ENCODE measurements at places on chromosomes 6 and 20. TPM values are rescaled to one million over a fixed set of nuclear protein-coding genes. Genes with fewer than 3 reads are reported as not detected.

- no peak for DNase-seq
Observed at GRCh38 chr6:117414770-117415169, 11.0 kb downstream of the ROS1 start.

DNA sequence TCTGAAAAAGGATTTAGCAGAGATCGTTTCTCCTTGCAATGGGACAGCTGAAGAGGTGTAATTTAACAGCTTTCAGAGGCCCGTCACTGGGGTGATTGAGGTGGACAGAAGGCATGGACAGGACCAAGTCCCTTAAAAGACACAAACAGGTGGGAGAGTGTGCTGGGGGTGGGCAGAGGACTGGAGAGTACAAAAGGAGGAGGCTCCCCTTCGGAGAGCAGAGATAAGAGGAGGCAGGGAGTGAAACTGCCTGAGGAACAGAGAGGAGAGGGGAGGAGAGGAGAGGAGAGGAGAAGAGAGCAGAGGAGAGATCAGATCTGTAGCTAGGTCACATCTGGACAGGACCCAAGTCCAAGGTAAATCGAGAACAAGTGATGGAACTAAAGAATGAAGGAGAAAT lies 48.6 kb upstream of the PKHD1 start:
- DNase-seq = no peak

- no peak for DNase-seq
Observed at GRCh38 chr6:47715782-47716181, 17.4 kb downstream of the ADGRF4 start.

- no peak for DNase-seq
Observed at GRCh38 chr6:32885698-32886286, 31.8 kb downstream of the PSMB9 start.

- no peak for DNase-seq
Observed at GRCh38 chr20:40547483-40548091, 141.4 kb downstream of the MAFB start.

DNA sequence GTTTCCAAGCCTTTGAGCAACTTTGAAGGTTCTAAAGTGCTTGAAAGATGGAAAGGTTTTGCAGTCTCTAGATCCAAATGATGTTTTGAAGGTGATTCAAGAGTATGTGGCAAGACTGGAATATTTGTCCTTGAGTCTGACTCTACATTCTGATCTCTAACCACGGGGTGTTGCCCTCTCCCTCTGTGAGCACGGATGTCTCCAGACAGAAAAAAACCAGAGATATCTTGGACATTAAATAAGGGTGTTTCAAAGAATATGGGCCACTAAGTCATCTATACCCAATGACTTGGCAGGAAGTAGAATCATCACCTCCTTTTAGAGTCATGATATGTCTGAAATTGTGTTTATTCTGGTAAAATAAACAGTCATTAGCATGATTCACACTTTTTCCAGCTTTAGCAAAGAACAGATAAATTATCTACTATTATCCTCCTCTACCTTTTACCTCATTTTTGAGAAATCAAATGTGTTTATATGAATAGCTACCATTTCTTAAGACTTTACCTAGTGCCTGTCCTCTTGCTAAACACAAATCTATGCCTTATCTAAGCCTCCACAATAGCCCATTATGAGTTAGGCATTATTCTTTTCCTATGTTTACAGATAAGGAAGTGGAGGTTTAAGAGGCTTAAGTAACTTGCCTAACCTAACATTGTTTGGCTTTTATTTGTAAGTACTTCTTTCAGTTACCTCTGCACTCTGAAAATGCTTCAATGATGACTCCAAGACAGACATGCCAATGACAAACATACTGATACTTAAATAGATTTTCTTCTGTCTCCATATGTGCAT lies 384.4 kb downstream of the BMP2 start:
- DNase-seq = no peak

- DNase-seq = no peak
Observed at GRCh38 chr6:142950291-142950690, 5.3 kb upstream of the HIVEP2 start.

GRCh38 chr6:157229132-157229618 lies 94.1 kb downstream of the TMEM242 start:
- no peak for DNase-seq

DNA sequence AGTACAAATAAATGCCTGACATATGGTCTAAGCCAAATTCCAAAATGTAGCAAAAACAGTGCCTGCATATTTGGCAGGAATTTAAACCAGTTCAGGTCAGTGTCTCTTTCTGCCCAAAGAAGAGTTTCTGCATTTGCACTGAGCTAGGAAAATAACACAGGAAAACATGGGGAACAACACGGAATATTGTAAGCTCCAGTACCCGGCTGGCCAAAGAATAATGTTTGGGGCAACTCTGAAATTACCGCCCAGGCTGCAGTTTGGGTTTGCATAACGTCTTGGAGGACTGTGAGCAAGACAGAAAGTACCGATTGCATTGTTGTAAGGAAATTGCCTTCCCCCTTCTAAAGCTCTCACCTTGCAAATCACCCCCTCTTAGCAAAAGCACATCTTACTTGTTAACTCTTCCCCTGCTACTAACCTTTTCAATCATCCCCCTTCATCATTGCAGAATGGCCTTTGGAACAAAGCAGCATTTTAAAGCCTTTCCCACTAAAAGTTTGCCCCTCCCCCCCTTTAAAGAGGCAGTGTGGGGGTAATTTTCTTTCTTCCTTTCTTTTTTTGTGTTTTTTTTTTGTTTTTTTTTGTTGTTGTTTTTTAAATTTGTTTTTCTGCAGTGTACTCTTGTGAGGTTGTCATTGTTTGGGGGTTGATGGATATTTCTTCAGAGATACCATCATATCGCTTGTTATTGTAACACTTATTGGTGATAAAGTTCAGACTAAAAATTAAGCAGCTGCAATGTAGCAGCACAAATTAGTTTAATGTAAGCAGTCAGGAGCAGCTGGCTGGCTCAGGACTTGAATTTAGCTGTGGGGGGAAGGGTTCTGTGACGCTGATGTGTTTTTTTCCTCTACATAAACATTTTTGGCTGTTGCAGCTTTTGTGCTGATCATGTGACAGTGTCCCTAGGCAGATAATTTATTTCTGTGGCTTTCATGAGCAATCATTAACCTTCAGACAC lies 100.0 kb upstream of the CITED2 start:
- DNase-seq = peak; percentile 26

- DNase-seq = no peak
Observed at GRCh38 chr20:5092765-5093339, 26.9 kb downstream of the PCNA start.

DNA sequence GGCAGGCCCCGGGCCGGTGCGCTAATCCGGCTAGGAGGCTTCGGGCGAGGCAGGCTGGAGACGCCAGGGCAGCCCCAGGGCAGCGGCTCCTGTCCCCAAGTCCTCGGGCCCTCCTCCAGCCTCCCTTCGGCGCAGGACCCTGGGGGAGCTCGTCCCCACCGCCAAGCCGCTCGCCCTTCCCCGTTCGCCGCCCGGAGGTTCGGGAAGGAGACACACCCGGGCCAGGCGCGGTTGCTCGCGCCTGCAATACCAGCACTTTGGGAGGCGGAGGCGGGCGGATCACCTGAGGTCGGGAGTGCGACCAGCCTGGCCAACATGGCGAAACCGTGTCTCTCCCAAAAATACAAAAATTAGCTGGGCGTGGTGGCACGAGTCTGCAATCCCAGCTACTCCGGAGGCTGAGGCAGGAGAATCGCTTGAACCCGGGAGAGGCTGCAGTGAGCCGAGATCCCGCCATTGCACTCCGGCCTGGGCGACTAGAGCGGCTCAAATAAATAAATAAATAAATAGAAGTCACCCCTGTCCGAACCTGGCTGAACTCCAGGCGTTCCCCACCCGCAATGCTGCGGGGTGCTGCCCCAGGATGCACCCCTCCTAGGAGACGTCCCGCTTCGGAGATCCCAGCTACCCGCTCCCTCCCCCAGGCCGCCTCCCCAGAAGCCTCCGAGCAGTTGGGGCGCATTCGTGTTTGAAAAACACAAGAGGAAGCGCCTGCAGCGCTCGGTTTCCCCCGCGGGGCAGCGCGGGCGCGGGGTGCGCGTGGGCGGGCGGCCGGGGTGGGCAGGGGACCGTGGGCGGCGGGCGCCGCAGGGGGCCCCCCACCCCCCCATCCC lies 27.5 kb downstream of the SERPINB9 start:
- DNase-seq = no peak

DNA sequence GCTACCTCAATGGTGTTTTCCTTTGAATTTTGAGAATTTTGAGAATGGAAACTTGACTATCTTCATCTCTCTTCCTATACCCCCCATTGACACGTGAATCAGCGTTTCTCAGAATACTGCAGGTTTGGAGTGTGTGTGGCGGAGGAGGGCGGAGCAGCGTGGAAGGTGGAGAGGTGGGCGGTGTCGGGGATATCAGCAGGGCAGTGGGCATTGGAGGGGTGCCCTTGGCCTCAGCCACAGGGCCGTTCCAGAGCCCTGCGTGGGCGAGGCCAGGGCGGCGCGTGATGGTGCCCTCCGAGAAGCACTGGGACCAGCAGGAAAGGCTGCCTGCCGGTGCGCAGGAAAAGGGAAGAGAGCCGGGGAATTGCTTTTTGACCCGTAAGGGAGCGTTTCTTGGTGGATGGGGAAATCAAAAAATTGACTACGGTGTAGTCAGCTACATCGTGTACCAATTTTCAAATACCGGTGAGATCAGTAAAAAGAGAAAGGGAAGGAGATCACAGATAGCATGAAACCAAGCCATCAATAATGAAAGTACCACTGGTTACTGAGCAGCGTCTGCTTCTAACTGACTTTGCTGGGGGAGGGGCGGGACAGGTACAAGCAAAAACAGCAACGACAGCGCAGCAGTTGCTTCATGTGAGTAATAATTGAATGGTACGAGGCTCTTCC lies 82.7 kb upstream of the DUSP22 start:
- no peak for DNase-seq

DNA sequence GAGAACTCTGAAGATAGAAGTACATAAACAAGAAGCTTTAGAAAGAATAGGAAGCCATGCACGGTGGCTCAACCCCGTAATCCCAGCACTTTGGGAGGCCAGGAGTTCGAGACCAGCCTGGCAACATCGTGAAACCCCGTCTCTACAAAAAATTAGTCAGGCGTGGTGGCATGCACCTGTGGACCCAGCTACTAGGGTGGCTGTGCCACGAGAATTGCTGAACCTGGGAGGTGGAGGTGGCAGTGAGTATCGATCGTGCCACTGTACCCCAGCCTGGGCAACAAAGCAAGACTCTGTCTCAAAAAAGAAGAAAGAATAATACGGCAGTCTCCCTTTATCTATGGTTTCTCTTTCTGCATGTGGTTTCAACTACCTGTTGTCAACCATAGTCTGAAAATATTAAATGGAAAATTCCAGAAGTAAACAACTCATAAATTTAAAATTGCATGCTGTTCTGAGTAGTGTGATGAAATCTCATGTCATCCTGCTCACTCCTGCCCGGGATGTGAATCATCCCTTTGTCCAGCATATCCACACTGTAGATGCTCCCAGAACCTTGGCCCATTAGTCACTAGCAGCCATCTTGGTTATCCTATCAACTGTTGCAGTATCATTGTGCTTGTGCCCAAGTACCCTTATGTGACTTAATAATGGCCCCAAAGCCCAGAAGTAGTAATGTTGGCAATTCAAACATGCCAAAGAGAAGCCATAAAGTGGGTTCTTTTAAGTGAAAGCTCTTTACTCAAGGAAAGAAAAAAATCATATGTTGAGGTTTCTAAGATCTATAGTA lies 22.1 kb downstream of the DEK start:
- DNase-seq = no peak

The PROKR2 gene
- not detected for total RNA-seq

The BCAS4 gene
- 8.2 TPM for total RNA-seq

All from mucosa of gallbladder (tissue), 1 donor.